Activated CD8-positive, alpha-beta T cell treated with anti-CD3 and anti-CD28 coated beads for 36 hours (primary cell): ENCODE measurements at places on chromosomes 13 and 19.

GRCh38 chr13:95608640-95609323, 35.7 kb downstream of the DZIP1 start:
- no peak for DNase-seq

- DNase-seq, result peak; percentile 5
Observed at GRCh38 chr13:35252536-35253205, 223.8 kb downstream of the MAB21L1 start.

DNA sequence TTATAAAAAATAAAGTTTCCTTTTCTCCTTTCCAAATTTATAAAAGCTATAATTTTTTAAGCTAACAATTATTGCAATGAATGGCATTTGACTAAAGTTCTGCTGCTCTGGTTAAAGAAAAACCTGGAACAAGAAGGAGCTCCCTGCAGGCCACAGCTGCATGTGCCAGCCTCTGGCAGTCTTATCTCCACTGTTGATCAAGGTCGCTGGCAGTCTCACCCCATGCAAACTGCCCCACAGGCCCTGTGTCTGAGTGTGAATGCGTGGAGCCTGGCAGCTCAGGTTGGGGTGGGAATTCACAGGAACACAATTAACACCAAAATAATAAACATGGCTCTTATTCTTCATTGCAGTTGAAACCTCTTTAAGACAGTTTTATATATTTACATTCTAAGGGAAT, 30.2 kb upstream of the FREM2 start:
- no peak for DNase-seq

DNA sequence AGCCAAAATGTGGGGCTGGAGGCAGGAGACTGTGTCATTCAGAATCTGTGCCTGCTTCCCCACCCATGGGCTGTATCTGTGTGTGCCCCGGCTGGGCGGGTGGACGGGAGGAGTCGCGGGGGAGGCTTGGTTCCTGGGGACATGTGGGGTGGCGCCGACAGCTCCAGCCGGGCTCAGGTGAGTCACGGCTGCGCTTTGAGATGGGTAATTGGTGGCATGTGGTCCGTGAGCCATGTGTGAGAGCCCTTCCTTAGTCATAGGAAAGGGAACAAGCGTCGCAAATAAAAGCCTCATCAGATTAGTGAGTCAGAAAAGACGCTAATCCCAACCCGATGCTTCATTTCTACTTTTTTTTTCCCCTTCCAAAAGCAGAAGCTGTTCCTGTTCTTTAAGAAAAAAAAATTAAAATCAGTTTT, 118.6 kb upstream of the ZNF536 start:
- no peak for DNase-seq

- no peak for DNase-seq
Observed at GRCh38 chr13:62908321-62908720, 1492.7 kb upstream of the PCDH20 start.

GRCh38 chr19:58315580-58315979, 10.4 kb downstream of the ERVK3-1 start:
- no peak for DNase-seq

- DNase-seq, result no peak
Observed at GRCh38 chr13:32060401-32060878, 28.9 kb downstream of the FRY start.

DNA sequence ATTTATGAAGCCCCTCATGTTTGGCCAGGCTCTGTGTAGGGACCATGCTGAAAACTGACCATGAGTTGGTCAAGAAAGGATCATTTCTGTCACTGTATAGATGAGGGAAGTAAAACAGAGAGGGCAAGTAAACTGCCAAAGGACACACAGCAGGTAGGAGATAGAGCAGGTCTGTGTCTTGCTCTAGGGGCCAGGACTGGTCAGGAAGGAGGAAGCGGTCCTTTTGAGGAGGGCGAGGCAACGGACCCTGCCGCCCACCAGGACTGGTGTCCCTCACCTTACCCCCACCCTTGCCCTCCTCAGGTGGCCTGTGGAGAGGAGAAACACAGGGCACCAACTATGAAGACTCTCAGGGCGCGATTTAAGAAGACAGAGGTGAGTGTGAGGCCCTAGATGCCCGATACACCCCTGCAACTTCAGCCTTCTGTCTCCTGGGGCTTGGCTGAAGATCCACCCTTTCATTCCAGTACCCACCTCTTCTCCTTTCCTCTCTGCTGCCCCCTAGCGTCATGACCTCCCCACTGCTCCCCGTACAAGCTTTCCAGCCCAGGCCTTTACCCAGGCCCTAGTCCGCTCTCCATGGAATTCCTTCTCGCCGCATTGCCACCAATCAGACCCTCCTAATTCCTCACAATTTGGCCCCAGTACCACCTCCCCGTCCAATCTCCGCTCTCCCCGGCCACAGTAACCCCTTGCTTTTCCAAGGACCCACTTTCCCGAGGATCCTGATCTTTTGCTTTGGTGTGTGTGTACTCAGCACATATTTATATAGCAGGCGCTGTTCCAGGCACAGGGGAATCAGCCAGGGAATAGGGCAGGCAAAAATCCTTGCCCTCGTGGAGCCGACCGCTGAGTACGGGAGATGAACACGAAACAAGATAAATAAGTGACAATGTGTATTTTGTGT, 3.9 kb downstream of the ANKRD24 start:
- DNase-seq, result peak; percentile 90

DNA sequence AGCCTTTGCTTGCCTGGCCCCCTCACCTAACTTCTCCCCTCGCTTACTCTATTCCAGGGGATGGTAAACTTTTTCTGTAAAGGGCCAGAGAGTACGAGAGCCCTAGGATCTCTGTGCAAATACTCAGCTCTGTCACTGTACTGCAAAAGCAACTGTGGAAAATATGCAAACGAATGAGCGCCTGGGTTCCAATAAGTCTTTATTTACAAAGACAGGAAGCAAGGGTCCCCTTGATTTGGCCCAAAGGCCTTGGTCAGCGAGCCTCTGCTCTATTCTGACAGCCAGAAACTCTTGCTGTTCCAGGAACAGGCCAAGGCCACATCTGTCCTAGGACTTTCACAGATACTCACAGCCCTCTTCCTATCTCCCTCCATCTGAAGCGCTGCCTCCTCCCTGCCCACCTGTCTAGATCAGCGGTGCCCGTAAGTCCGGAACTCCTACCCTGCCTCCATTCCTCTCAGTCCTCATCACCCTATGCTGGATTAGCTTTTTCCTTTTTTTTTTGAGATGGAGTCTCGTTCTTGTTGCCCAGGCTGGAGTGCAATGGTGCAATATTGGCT, 37.3 kb downstream of the OPA3 start:
- DNase-seq, result no peak

GRCh38 chr19:41478875-41479756, 36.2 kb downstream of the ERICH4 start:
- DNase-seq, result no peak

DNA sequence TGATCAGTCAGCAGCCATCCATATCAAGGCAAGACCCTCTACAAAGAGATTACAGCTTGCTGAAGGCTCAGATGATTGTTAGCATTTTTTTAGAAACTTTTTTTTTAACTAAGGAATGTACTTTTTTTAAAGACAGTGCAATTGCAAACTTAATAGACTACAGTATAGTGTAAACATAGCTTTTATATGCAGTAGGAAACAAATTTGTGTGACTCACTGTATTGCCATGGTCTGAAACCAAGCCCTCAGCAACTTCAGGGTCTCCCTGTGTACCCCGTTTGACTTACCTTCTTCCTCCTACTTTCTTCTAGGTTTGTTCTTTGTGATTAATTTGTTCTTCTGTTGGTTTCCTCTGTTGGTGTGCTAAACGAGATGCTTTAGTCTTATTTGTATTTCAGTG, 93.0 kb upstream of the TEX29 start:
- DNase-seq, result no peak

DNA sequence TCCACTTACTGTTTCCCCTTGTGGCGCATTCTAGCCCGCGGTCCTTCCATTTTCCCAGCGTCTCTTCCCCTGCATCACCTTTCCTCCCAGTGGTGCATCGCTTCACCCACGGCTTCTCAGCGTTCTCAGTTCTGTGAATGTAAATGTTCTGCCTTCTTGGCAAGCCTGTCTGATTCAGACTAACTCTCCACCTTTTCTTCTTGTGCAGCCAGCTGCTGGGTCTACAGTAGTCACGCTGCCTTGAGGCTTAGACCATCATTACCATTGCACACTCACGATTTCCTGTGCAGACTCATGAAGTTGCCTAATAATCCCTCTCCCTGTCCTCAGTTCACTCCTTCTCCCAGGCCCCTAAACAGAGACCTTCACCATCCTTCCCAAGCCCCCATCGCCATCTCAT, 75.0 kb downstream of the DHRS12 start:
- no peak for DNase-seq

- peak; percentile 51 for DNase-seq
Observed at GRCh38 chr13:27830010-27830409, 37.7 kb downstream of the GSX1 start.

DNA sequence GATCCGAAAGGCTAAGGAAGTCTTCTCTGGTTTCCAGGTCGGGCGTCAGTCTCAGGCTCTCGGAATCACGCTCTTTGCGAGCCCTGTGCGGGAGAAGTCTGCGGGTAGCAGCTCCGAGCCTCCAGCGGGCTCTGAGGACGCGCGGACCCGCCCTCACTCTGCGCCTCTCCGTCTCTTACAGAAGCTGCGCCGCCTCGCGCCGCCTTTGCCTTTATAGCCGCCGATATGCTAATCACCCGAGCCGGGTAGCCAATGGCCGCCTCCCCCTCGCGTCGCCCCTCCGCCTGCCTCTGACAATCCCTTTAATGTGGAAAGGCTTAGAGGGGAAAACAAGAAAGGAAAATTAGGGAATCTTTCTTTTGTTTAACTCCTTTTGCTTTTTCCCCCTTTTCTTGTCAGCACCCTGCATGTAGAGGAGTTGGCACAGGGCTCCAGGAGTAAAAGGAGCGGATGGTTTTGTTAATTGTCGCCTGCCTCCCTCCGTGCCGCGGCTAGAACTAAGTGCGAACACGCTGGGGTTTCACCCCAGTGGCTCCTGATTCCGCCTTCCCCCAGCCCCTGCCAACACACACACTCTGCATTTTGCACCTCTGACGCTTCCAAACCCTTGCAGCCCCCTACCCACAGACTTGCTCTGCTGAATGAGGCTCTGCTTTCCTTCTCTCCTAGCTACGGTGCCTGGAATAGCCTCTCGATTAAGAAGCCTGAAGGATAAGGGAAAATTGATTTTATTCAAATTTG, at the start of gene PCDH8:
Gene PCDH8 (minus strand): TSS at position 186 of the 741 bp plus-strand sequence. CDS start 204 bp downstream, outside the sequence.
- peak; percentile 29 for DNase-seq

GRCh38 chr13:93635616-93636032, 409.0 kb downstream of the GPC6 start:
- DNase-seq, result no peak

DNA sequence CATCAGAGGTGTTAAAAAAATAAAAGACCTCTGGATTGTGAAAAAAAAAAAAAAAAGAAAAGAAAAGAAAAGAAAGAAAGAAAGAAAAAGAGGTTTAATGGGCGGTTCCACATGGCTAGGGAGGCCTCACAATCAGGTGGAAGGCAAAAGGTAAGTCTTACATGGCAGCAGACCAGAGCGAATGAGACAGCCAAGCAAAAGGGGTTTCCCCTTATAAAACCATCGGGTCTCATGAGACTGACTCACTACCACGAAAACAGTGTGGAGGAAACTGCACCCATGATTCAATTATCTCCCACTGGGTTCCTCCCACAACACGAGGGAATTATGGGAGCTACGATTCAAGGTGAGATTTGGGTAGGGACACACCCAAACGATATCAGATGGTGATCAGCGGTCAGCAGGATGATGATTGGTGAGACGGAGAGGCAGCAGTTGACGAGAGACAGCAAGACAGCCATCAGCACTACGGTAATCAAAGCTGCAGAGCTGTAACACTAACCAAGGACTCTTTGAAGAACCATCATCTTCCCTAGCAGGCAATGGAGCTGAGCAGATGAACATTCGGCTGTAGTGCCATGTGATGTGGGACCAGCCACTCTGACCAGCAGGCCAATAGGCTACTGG, 3.9 kb upstream of the CD209 start:
- peak; percentile 77 for DNase-seq

DNA sequence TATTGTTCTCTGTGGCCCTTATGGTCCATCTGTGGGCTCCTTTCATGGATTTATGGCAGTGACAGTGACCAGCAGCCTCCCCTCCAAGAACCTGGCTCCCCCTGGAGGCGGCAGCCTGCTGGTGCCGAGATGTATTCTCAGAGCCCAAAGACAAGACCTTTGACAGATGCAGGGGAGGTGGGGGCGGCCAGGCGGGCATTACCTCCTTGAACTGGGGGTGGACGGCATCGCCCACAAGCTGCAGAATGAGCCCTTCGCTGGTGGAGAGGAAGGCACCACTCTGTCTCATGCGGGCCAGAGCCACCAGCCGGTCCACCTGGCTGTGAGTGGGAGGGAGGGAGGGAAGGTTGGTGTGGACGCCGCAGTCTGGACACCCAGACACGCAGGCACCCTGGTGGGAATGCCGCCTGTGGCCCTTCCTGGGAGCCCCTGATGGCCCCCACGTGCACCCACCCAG, 6.6 kb downstream of the ISOC2 start:
- peak; percentile 67 for DNase-seq

DNA sequence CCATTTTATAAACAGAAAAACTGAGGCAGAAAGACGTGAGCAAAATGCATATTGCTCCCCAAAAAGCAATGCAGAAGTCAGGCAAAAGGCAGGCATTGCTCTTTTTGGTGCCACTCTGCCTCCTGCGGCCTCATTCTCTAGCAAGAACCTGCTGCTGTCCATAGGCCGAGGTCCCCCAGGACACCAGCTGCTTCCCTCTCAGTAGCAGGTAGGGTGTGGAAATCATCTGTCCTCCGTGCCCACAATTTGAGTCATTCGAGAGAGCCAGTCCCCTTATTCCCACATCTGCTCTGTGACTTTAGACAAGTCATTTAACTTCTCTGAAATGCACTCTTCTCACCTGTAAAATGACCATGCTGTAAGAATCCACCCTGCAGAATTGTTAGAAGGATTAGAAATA, 50.0 kb downstream of the TNFRSF19 start:
- no peak for DNase-seq

- no peak for DNase-seq
Observed at GRCh38 chr19:43738780-43739211, 16.0 kb downstream of the SMG9 start.

GRCh38 chr13:74026753-74027152, 107.5 kb downstream of the KLF12 start:
- peak; percentile 83 for DNase-seq

DNA sequence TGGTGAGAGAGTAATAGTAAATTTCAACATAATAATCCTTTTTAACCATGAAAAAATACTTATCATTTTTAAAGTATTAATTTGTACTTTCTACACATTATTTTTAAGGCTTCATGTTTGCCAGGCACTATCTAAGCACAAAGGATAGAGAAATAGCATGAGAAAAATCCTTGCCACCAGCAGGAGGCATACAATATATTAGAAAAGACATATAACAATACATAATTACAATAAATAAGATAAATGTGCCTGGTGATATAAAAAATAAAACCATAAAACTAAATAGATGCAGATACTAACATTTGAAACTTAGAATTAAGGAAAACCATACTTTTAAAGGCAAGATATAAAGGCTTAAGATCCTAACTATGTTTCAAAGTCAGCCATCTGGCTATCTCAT, 1256.4 kb downstream of the DIAPH3 start:
- no peak for DNase-seq
